Vagina (tissue), 2 donors: ENCODE measurements at places on chromosomes 7 and 10. TPM values are rescaled to one million over a fixed set of nuclear protein-coding genes. Genes with fewer than 3 reads are reported as not detected.

The MPP7 gene
- total RNA-seq = 24.8 TPM

The EBF3 gene
- 10.6 TPM for total RNA-seq

The GTPBP10 gene
- 11.0 TPM for total RNA-seq

The VWDE gene
- 2.9 TPM for total RNA-seq

GRCh38 chr7:30844483-30844874, 67.2 kb upstream of the AQP1 start:
- no peak overlapping the region for H3K4me3 ChIP-seq
- H3K36me3 ChIP-seq = no peaks in the 10 kb centered on the region
- peaks cover 37% of the 10 kb centered on the region for H3K4me1 ChIP-seq
- no peaks in the 10 kb centered on the region for H3K27me3 ChIP-seq
- peak overlapping the region; percentile 49 for H3K27ac ChIP-seq

- DNase-seq = peak; percentile 34
- no peak overlapping the region for H3K4me3 ChIP-seq
- H3K4me1 ChIP-seq = no peaks in the 10 kb centered on the region
- no peaks in the 10 kb centered on the region for H3K36me3 ChIP-seq
Observed at GRCh38 chr7:139124084-139124914, 14.8 kb upstream of the ZC3HAV1 start.

DNA sequence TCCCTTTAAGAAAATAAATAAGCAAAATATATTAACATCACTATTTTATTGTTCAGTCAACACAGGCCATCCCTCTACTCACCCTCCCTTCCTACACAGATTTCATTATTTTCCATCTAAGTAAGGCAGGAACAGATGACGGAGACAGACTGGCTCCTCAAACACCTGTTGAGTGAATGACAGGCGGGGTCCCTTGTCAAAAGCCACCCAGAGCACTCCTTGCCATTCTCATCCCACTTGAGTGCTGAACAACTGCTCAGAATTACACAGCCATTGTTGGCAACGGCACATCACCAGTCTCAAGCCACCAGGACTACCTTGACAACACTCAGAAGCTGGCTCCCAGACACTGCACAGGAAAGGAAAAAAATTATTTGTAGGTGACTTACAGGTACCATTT, 3.3 kb downstream of the GRB10 start:
- H3K36me3 ChIP-seq = no peaks in the 10 kb centered on the region
- no peak overlapping the region for H3K27ac ChIP-seq
- no peaks in the 10 kb centered on the region for H3K27me3 ChIP-seq
- peaks cover 43% of the 10 kb centered on the region for H3K4me1 ChIP-seq
- no peak for DNase-seq
- no peak overlapping the region for H3K4me3 ChIP-seq

GRCh38 chr7:51019191-51019844, 236.6 kb upstream of the GRB10 start:
- no peaks in the 10 kb centered on the region for H3K4me1 ChIP-seq
- no peak overlapping the region for H3K4me3 ChIP-seq
- no peak overlapping the region for H3K27ac ChIP-seq
- H3K27me3 ChIP-seq = no peaks in the 10 kb centered on the region
- DNase-seq = peak; percentile 16

- H3K4me3 ChIP-seq = no peak overlapping the region
- H3K36me3 ChIP-seq = no peaks in the 10 kb centered on the region
- no peak overlapping the region for H3K27ac ChIP-seq
- H3K4me1 ChIP-seq = no peaks in the 10 kb centered on the region
- no peaks in the 10 kb centered on the region for H3K27me3 ChIP-seq
- no peak for DNase-seq
Observed at GRCh38 chr10:127759276-127759675, 22.3 kb downstream of the FOXI2 start.

DNA sequence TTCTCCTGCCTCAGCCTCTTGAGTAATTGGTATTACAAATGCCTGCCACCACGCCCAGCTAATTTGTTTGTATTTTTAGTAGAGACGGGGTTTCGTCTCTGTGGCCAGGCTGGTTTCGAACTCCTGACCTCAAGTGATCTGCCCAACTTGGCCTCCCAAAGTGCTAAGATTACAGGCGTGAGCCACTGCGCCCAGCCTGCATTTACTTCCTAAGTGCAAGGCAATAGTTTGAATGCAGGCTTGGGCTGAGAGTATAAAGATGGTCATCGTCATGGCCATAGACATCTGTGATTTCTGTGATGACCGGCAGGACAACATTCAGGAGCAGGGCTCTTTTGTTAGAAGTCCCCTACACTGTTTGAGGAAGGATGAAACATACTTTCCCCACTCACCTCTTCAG, 393.9 kb upstream of the SHH start:
- no peak overlapping the region for H3K4me3 ChIP-seq
- DNase-seq = no peak
- H3K27ac ChIP-seq = no peak overlapping the region
- no peaks in the 10 kb centered on the region for H3K27me3 ChIP-seq

- no peaks in the 10 kb centered on the region for H3K4me1 ChIP-seq
- no peak overlapping the region for H3K4me3 ChIP-seq
- H3K27ac ChIP-seq = no peak overlapping the region
- DNase-seq = no peak
- H3K36me3 ChIP-seq = no peaks in the 10 kb centered on the region
- H3K27me3 ChIP-seq = no peaks in the 10 kb centered on the region
Observed at GRCh38 chr7:157194948-157195347, 56.2 kb downstream of the UBE3C start.

DNA sequence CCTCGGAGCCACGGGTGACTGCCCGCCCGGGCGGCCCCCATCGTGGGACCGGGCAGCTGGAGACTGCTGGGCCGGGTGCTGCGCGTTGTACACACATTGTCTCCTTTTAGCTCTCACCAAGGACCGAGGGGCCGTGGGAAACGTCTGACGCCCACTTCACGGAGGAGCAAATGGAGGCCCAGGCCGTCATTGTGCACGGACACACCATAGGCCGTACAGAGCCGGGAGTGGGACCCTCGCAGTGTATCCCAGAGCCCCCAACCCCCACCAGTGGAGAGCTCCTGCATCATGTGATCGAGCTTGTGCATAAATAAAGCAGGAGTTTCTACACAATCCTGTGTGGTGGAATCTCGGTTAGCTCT, 722 bp downstream of the DENND10 start:
- H3K27ac ChIP-seq = peak overlapping the region; percentile 87
- no peaks in the 10 kb centered on the region for H3K36me3 ChIP-seq
- peak overlapping the region; percentile 81 for H3K4me3 ChIP-seq
- H3K4me1 ChIP-seq = peaks cover 25% of the 10 kb centered on the region

GRCh38 chr10:3124412-3125175, 48.0 kb downstream of the PITRM1 start:
- DNase-seq = no peak
- H3K4me3 ChIP-seq = no peak overlapping the region
- H3K27ac ChIP-seq = no peak overlapping the region
- H3K36me3 ChIP-seq = peaks cover 6% of the 10 kb centered on the region

DNA sequence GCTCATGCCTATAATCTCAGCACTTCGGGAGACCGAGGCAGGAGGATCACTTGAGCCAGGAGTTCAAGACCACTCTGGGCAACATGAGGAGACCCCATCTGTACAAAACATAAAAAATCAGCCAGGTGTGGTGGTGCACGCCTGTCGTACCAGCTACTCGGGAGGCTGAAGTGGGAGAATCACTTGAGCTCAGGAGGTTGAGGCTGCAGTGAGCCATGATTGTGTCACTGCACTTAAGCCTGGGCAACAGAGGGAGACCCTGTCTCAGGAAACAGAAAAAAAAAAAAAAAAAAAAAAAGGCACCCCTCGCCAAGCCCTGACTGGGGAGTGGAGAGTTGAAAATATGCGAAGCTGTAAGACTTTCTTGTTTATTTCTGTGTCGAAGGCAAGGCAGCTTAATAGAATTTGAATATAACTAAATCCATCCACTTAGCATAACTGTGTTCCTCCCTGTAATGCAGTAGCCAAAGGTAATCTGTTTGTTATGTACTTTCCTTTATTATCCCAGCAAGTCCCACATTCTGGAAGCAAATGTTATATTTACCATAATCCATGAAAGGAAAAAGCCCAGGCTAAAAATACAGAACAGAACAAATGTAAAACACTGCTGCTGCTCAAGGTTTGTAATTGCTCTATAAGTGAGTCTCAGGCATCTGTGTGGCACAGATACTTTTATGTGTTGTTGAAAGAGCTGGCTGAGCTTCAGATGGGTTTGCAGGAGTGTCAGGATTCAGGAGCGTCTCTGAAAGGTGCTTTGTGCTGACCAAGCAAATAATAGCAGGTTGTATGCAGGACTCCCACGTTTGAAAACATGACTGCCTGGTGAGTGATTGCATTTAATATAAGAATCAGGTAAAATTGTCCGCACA, 127.2 kb downstream of the CELF2 start:
- H3K4me3 ChIP-seq = no peak overlapping the region
- H3K27me3 ChIP-seq = no peaks in the 10 kb centered on the region
- H3K27ac ChIP-seq = no peak overlapping the region
- peaks cover 13% of the 10 kb centered on the region for H3K4me1 ChIP-seq
- H3K36me3 ChIP-seq = no peaks in the 10 kb centered on the region

DNA sequence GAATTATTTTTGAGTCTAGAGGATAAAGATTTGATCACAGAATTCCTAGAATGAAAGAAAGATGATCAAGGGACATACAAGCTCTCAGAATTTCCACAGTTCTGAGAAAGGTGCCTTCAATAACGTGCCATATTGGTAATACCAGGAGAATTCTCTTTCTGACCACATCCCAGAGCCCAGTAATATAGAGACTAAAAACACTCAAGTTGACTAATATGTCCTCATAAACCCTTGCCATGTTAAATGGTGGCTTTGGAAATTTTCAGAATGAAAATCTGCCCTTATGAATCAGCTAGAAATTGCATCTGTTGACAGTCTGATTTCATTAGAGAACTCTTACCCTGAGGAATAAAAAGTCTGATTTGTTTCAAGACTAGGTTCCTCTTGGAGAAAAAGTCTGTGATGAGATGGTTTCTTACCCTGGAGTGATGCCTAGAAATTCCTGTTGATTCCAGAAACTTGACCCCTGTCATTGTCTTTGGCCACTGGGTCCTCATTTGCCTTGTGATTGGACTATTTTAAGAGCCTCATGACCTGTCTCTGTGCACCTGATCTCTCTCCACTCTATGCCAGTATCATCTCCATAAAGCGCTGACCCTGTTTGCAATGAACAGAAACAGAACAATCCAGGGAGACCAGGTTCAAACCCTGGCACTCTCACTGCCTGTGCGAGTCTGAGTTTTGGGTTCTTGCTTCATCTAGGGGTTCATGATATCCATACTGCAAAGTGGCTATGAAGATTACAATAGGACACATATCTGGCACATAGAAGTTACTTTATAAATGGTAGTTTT, 3.3 kb downstream of the IL2RA start:
- H3K4me3 ChIP-seq = no peak overlapping the region
- no peak for DNase-seq
- no peaks in the 10 kb centered on the region for H3K27me3 ChIP-seq
- H3K36me3 ChIP-seq = no peaks in the 10 kb centered on the region

GRCh38 chr10:104119996-104120395, 2.0 kb upstream of the SFR1 start:
- peaks cover 23% of the 10 kb centered on the region for H3K4me1 ChIP-seq
- no peak for DNase-seq
- H3K27me3 ChIP-seq = no peaks in the 10 kb centered on the region
- H3K4me3 ChIP-seq = no peak overlapping the region

DNA sequence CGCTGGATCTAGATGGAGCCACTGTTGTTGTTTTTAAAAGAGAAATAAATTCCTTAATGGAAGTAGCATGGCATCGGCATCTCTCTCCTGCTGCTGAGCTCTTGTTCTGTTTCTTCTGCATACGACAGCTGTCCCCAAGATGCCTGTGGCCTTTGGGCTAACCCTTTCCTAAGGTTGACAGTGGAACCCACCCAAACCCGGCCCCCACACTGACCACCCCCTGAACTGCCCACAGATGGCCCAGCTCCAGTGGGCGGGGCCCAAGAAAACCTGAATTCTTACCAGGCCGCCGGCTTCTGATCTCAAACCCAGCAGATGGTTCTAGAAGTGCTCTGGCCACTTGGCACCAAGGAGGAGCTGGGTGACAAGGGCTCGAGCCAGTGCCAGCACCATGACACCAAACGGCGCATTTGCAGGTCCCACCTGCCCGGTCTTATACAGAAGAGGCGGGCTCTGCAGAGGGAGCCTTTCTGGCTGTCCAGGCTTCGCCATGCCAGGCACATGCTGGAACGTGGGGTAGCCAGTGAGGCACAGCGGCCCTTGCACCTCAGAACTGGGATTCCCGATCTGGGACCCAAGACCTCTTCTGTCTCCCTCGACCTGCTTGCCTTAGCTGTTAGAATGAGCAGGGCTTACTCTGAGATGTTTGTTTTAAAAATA, 82.7 kb downstream of the RGS10 start:
- H3K36me3 ChIP-seq = no peaks in the 10 kb centered on the region
- DNase-seq = no peak
- H3K27ac ChIP-seq = no peak overlapping the region
- no peaks in the 10 kb centered on the region for H3K4me1 ChIP-seq
- H3K4me3 ChIP-seq = no peak overlapping the region
- H3K27me3 ChIP-seq = no peaks in the 10 kb centered on the region

GRCh38 chr10:75276069-75276872, 40.5 kb upstream of the COMTD1 start:
- no peaks in the 10 kb centered on the region for H3K27me3 ChIP-seq
- H3K4me3 ChIP-seq = peak overlapping the region; percentile 16
- H3K27ac ChIP-seq = no peak overlapping the region
- H3K4me1 ChIP-seq = no peaks in the 10 kb centered on the region
- H3K36me3 ChIP-seq = no peaks in the 10 kb centered on the region
- no peak for DNase-seq

DNA sequence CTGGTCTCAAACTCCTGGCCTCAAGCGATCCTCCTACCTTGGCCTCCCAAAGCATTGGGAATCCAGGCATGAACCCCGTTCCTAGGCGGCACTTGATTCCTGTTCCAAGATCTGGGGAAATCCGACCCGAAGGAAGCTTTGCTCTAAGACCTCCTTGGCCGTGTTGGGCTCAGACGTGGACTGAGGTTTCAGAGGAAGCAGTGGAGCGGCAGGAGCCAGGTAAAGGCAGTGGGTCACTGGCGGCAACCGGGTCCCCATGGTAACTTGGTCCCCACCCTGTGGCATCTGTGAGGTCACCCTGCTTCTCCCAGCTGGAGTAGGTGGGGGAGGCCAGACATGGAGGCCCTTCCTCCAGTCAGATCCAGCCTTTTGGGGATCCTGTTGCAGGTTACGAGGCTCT, at the start of gene TMEM270:
Gene TMEM270, plus strand, starts transcription at position 301 of the 400 bp plus-strand sequence. Its CDS starts 36 bp downstream, at position 337.
- H3K4me1 ChIP-seq = peaks cover 1% of the 10 kb centered on the region
- H3K27me3 ChIP-seq = no peaks in the 10 kb centered on the region
- H3K27ac ChIP-seq = no peak within 1 kb of the TSS

DNA sequence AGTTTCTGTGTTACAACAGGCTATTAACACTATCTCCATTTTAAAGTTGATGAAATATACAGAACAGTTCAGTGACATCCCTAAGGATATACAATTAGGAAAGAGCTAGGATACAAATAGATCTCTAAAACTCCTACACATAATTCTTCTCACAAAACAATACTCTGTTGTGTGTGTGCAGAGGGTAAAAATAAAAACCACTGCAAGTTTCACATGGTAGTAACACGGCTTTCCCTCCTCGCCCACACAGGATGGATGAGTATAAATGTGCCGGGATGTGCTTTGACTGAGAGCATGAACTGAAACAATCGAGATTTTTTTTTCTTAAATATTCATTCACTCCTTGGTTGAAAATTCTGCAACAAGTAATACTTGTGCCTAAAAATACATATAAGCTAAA, 131.5 kb upstream of the C1QL3 start:
- H3K36me3 ChIP-seq = no peaks in the 10 kb centered on the region
- H3K27me3 ChIP-seq = no peaks in the 10 kb centered on the region
- no peak overlapping the region for H3K27ac ChIP-seq
- no peak for DNase-seq
